ENCODE measurements at places on chromosomes 3 and 15. TPM values are rescaled to one million over a fixed set of nuclear protein-coding genes. Genes with fewer than 3 reads are reported as not detected.

DNA sequence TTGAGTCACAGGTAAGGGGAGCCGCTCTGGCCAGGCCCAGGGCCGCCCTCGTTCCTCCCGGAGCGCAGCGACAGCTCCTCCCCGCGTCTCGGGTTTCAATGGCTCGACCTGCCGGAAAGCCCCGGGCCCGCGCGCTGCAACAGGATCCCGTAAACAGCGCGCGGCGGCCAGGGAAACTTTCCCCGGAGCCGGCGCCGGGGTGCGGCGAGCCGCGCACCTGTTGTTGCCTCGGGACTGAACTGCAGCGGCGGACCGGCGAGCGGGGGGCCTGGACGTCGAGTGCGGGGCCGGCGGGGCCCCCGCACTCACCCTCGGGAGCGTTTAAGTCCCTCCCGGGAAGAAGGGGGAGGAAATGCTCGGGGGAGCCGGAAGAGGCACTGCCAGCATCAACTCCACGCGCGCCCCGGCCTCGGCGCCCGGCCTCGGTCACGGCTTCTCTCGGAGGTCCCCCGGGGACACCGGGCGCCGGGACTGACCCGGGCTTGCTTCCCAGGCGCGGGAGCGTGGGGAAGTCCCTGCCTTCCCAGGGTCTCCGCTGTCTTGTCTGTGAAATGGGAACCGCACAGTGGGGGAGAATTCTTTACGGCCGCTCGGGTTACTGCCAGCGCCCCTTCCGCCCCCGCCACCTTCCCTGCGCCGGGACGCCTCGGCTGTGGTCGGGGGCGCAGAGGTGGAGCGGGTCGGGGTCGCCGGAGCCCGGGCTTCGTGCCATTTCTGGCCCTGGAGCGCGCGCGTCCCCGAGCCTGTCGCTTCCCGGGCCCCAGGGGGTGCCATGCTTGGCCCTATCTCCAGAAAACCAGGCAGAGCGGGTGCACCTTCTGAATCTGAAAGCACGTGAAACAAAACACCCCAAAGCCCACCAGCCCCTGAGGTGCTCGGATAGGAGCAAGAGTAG, 7.5 kb upstream of the PGPEP1L start:
- DNase-seq = no peak

- DNase-seq = no peak
These were observed 1389.3 kb upstream of the ALCAM start for GRCh38 chr3:103977417-103977816.

GRCh38 chr15:77482570-77482969, 61.9 kb downstream of the HMG20A start:
- no peak for DNase-seq

- peak; percentile 63 for DNase-seq
These were observed 397.7 kb upstream of the EPHA6 start for GRCh38 chr3:96416549-96417255.

- no peak for DNase-seq
These were observed 374.4 kb downstream of the LPP start for GRCh38 chr3:188528396-188528795.

- no peak for DNase-seq
These were observed 922.2 kb downstream of the ROBO1 start for GRCh38 chr3:78845605-78846004.

The LRRN1 gene
- total RNA-seq = 0.65 TPM

DNA sequence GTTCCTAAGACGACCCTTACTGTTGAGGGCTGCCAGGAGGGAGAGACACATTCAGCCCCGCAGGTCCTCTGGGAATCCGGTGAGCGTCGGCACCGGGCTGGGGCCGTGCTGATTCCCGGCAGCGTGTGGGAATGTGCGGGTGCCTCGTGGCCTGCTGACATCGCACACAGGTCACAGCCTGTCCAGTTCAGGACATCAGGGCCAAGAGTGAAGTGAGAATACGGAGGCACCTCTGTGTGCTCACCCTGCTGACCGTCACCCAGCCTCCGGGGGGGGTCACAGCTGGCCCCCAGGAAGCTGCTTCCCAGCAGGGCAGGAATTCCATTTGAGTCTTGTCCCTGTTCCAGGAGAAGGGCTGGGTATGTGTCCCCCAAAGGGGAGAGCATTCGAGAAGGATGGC, 53.6 kb downstream of the PGPEP1L start:
- no peak for DNase-seq

- DNase-seq = no peak
These were observed 37.8 kb upstream of the CTXND1 start for GRCh38 chr15:80289528-80290495.

DNA sequence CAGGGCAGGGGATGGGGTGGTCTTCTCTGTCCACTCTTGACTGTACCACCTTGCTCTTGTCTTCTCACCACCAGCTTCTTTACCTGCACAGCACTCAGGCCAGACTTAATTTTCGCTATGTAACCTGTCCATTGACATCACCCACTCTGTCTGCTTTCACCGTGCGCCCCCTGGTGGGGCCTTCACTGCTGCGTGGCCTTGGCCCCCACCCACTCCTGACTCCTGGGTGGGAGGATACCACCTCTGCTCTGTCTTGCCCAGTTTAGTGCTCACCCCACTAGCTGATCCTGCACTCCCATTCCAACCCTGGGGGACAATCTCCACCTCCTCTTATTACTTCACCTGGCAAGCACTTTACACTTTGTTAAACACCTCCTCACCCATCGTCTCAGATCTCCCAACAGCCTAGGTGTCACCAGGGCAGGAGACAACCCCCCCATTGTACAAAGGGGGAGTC, 17.7 kb downstream of the PTH1R start:
- DNase-seq = peak; percentile 90

The ERICH6 gene
- total RNA-seq = not detected

Data from posterior vena cava (tissue), 2 donors.